CD4-positive, alpha-beta T cell treated with Interleukin-12 subunit alpha and Interleukin-12 subunit beta, for 1 hour (primary cell): ENCODE measurements at places on chromosomes 11 and 22.
A peak's percentile ranks its signal among the peaks of the same experiment; 100 is the strongest.

DNA sequence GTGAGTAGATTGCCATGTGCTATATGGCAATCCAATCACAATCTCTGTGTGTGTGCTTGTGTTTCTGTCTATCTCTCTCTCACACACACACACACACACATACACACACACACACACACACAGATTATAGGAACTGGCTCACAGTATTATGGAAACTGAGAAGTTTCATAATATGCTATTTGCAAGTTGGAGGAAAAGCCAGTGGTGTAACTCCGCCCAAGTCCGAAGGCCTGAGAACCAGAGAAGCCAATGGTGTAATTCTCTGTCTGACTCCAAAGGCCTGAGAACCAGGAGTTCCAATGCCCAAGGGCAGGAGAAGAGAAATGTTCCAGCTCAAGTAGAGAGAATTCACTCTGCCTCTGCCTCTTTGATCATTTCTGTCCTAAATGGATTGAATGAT, 37.2 kb downstream of the GLYATL2 start:
- no peak for DNase-seq

DNA sequence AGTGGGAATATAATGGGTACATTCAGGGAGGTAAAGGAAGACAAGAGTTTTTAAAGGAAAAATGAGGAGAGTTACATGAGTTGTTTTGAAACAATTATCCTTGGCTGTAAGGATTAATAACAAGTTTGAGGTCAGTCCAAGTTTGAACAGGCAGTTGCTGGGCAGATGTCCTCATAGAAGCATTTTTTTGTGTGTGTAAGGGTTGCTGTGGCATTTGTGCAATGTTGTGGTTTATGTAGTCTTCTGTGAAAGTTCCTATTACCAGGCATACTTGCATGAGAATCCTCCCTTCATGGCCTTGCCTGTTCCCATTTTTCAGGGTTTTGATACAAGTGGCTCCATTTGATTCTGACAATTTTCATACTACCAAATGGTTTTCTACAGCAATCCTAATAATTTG, 400.2 kb downstream of the KCNA4 start:
- DNase-seq, result no peak

DNA sequence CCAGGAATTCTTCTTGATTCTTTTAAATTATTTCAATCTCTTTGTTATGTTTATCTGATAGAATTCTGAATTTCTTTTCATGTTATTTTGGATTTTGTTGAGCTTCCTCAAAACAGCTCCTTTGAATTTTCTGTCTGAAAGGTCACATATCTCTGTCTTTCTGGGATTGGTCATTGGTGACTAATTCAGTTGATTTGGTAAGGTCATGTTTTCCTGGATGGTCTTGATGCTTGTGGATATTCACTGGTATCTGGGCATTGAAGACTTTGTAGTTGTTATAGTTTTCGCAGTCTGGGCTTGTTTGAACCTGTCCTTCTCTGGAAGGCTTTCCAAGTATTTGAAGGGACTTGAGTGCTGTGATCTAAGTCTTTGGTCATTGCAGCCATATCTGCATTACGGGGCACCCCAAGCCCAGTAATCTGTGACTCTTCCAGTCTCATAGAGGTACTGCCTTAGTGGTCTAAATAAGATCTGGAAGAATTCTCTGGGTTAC, 18.9 kb upstream of the INSC start:
- no peak for DNase-seq

DNA sequence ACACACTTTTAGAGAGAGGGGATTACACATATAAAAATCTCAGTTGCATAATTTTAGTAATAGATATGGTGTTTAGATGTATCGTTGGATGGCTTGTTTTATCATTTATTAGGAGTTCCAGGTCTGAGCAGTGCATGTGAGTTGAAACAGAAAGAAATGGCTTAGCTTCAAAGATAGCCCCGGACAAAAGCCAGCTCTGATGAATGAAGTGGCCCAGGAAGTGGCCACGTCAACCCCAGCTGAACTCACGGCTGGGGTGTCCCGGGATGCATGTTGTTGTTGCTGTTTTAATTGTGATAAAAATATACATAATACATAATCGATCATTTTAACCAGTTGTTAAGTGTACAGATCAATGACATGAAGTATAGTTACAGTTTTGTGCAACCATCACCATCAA, 1513.6 kb downstream of the BRD1 start:
- DNase-seq, result no peak

DNA sequence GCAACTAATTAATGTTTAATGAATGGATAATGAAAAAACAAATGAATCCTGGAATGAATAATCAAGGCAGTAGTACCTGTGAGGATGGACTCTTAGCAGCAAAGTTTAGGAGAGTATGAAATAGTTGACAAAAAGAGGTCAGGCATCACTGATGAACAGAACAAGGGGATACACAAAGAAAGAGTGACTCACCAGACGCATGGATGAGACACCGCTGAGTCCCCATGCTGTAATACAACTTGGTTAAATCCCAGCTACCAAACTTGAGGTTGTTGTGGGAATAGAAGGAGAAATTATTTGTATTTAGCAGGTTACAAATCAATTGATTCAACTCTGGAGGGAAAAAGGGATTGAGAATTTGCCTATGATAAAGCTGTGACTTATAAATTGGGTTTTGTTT, 976.9 kb upstream of the TENM4 start:
- DNase-seq, result no peak

DNA sequence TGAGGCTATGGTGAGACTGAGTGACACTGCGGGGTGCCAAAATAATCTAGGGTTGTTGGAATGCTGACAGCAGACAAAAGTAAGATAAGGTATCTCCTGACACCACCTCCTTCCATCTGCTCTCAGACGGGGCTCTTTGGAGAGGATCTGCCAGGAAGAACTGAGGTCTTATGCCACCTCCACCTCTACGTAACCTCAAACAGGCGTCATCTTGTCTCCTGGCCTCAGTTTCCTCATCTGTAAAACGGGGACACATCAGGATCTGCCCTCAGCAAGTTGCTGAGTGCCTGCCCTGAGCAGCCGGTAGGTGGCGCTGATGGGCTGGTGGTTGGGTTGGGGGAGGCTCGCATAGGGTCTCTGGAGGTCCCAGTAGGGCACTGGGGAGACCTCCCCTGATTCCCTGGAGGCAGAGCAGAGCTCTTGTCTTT, 1.7 kb upstream of the MYEOV start:
- peak; percentile 52 for DNase-seq

- DNase-seq, result no peak
Observed at GRCh38 chr11:1777737-1778136, 14.0 kb upstream of the CTSD start.
